Activated T-cell treated with anti-CD3 and anti-CD28 coated beads for 1 hour (primary cell): ENCODE measurements at places on chromosomes 16 and 17.

DNA sequence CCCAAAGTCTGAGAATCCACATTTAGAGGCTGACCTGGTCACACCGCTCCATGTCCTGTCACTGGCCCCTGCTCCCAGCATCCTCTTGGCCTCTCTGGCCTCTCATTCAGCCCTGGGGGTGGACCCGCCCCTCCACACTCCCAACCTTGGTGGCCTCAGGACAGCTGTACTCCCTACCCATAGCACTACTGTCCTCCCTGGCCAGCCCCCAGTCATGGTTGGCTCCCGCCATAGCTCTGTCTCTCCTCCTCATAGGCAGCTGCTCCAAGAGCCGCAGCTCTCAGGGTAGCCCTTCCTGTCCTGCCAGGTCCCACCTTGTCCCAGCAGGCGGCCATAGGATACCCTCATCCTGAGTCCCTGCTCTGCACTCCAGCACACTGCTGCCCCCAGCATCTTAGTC is 38.0 kb upstream of the PHB1 start:
- no peak for DNase-seq

GRCh38 chr16:17265154-17265553 is 205.6 kb downstream of the XYLT1 start:
- DNase-seq, result no peak

GRCh38 chr16:85165781-85166180 is 53.5 kb upstream of the CIBAR2 start:
- DNase-seq, result no peak

DNA sequence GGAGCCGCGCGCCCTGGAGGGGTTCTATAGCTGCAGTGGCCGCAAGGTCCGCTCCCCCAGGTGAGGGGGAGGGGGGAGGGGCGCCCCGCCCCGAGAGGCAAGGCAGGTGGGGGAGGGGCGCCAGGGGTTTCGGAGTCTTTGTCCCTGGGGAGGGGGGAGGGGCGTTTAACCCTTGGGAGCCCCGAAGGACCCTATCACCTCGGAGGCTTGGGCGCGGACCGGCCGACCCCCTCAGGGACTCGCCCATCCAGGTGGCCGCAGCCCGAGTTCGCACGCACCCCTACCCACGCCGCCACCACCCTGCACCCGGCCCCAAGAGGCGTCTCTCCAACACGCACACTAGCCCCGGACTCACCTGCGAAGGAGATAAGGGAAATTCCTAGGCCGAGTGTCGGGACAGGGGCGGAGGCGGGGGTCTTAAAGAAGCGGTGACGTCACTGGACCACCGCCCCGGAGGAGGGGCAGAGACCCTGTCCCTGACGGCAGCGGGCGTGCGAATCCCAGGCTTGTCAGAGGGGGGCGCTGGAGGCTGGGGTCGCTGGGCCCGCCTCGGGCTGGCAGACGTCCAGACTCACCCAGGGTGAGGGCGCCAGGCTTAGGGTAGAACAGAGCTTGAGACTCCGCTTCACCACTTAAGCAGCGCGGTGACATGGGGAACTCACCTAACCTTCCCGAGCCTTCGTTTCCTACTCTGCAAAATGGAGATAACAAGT is at the start of gene CLDN6:
Gene CLDN6 (minus strand): TSS at position 390 of the 713 bp plus-strand sequence. CDS start 2,162 bp downstream, outside the sequence.
- no peak for DNase-seq

- DNase-seq, result no peak
Measured at GRCh38 chr16:50244504-50245416, 21.6 kb upstream of the ADCY7 start.

DNA sequence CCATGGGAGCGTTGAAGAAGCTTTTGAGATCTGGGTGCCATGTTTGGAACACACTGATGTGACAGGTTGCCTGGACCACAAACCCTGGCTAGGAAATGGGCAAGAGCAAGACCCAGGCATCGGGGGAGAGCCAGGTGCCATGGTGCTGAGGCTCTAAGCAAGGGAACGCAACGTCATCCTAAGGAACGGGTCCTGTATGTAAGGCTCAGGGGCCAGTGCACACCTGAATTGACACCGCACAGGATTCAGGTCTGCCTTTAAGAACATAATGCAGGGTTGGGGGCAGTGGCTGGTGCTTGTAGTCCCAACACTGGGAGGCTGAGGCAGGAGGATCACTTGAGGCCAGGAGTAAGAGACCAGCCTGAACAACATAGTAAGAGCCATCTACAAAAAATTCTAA is 10.8 kb downstream of the PSMD7 start:
- no peak for DNase-seq

DNA sequence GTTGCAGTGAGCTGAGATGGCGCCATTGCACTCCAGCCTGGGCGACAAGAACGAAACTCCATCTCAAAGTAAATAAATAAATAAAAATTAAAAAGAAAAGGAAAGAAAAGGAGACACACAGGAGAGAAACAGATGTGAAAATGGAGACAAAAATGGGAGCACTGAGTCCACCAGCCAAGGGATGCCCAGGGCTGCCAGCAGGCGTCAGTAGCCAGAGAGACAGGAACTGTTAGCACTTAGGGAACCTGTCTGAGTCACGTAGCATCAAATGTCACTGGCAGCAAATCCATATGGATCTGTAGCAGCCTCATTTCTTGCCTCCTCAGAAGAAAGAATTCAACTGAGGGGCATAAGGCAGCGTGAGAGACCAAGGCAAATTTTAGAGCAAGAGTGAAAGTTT is 79.7 kb downstream of the CYLD start:
- no peak for DNase-seq

- DNase-seq, result no peak
Measured at GRCh38 chr17:62870552-62870971, 62.4 kb upstream of the MARCHF10 start.

DNA sequence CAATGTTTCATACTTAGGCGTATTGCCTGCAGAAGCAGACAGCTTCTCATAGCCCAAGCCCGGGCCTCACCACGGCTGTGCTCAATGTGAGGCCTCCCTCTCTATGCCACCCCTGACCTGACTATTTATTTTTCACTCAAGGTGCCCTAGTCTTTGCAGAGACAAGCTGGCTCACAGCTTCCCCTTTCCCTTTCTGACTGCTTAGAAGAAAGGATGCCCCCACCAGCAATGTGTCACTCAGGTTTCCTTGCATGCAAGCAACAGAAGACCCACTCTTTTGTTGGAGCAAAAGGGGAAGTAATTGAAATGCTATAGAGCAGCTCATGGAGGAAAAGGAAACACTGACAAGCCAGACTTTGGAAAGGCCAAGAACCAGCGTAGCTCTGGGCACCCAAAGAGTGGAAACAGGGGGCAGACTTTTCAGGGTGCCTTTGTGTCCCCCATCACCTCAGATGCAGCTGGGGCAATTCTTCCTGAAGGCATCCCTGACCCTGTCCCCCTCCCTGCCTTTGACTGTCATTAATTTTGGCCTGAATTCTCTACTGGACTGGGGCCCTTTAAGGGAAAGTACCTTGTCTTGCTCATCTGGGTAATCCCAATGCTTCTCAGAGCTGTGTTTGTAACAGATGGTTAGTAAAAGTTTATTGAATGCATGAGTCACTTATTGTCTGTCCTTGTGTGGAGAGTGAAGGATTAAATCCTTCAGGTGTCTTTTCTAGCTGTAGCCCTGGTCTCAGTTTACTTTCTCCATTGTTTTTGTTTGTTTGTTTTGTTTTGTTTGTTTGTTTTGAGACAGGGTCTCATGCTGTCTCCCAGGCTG is 17.8 kb downstream of the RGS9 start:
- no peak for DNase-seq

DNA sequence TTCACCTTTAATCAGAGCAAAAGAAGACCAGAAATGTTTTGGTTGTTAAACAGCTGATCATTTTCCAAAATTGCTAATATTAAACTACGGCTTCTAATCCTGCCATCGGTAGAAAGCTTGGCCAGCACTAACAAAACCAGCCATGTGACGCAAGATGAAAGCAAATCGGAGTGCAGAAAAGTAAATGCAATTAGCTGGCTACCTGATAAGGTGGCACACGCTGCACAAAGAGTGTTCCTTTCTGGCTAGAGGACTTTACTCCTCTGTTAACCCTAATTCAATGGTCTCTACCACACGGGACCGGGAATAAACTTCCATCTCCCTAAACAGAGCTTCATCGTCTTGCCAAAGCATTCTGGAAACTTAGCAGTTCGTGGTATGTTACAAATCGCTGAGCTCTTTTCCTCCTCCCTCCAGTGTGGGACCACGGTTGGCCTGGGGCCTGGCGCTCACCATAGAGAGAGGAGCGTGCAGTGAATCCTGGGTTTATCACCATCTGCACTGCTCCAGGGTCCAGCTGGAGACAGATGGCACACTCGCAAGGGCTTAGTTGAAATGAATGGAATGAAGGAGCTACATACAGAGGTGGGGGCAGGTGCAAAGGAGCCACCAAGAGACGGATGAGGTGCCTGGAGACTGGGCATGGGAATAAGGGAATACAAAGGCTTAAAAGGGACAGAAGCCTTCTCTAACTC is 10.1 kb upstream of the COG1 start:
- no peak for DNase-seq

- no peak for DNase-seq
Measured at GRCh38 chr16:14629612-14629918, 495 bp downstream of the PARN start.

DNA sequence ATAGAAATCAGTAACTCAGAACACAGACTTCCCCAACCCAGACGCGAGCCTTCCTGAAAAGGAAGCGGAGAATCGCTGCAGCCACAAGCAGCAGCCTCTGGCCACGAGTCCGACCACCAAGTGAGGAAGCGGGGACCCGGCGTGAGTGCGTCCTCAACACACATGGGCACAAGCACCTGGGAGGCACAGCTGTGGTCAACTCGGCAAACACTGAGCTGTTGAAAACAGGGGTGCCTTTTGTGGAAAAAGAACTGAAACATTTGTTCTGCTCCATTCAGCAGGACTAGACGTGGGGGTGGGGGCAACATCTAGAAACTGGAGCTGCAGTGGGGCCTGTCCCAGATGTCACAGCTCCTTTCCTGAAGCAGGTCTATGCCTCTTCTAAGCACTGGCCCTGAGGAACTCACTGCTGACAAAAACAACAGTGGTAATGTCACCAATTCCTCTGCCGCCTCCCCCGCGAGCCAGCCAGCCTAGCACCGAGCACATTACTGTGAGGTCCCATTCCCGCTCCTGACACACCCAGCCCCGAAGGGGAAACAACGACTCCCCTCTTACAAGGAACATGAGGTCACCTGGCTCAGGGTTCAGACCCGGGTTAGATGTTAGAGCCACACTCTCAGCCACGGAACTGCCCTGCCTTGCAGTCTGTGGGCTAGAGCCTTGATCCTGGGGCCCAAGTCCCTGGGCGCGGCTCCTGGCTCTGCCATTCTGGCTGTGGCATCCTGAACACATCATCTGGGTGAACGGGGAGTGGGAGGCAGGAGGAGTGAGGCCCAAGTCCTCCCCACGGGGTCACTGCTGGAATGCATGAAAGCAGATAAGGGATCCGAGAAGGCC is 29.0 kb downstream of the KDM8 start:
- DNase-seq, result no peak

GRCh38 chr16:30738984-30739951 is 9.0 kb upstream of the PHKG2 start:
- DNase-seq, result no peak

DNA sequence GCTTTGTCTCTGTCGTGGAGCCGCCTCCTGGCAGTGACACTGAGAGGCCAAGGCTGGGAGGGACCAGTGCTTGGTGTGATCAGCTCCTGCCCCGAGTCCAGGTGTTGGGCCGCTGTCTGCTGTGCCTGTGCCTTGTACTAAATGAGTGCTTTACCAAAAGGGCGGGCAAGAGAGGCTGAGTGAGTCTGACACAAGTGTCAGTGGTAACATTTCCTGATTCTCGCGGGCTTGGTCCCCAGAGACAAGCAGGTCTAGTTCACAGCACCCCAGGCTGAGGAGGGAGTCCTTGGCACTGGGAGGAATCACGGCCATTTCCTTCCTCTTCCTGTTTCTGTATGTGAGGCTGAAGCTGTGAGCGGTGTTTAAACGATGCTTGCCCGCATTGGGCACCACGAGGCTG is 30.2 kb downstream of the PLD6 start:
- DNase-seq, result no peak

GRCh38 chr17:16353317-16354174 is at the start of gene CENPV:
Gene CENPV (minus strand): TSS chr17:16353469. CDS start chr17:16353436, 33 bp downstream.
- peak; percentile 53 for DNase-seq

- DNase-seq, result no peak
Measured at GRCh38 chr17:32136856-32137255, 5.4 kb upstream of the RHOT1 start.

- DNase-seq, result no peak
Measured at GRCh38 chr17:60158751-60159478, 9.1 kb downstream of the CA4 start.

- DNase-seq, result no peak
Measured at GRCh38 chr17:27621942-27622559, 8.9 kb upstream of the LGALS9 start.

- no peak for DNase-seq
Measured at GRCh38 chr16:17827313-17827712, 356.6 kb upstream of the XYLT1 start.

- no peak for DNase-seq
Measured at GRCh38 chr16:12091569-12092543, 115.3 kb downstream of the SNX29 start.

GRCh38 chr16:88321635-88322499 is 60.9 kb upstream of the ZNF469 start:
- DNase-seq, result no peak

DNA sequence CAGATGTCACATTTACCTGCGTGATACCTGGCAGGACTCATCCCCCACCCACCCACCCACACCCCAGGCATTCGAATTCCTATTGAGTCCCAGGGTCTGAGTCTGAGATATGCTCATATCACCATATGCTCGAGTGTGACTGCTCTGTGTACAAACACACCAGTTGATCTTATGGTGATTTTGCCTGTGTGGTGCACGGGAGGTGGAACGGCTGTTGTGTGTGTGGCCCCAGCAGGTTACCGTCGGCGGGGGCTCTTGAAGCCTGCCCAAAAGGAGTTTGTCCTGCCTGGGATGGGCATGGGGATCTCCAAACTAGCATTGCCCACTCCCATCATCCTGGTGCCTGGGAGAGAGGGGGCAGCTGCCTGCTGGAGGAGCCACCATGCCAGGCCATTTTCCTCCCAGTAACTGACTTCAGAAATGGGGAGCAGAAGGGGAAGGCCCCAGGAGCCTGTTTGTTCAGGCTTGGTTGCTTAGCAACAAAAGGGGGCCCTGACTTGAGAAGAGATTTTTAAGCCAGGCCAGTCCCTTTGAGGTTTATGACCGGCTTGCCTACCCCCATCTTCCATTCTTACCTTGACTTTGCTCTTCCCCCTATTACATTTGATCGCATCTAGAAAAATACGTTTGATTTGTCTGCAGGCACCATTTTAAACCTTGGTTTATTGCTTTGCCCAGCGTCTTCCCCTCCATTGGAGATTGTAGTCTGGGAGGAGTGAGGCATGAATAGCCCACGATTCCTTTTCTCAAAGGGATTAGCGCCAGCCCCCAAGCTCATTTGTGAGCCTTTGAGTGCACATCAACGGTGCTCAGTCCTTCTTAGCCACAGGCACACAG is 217.7 kb downstream of the CCDC182 start:
- DNase-seq, result no peak
